Naive thymus-derived CD4-positive, alpha-beta T cell (primary cell): ENCODE measurements at places on chromosomes 3 and 15. TPM values are rescaled to one million over a fixed set of nuclear protein-coding genes. Genes with fewer than 3 reads are reported as not detected.

- H3K4me1 ChIP-seq = no peaks in the 10 kb centered on the region
- no peaks in the 10 kb centered on the region for H3K27me3 ChIP-seq
- no peaks in the 10 kb centered on the region for H3K36me3 ChIP-seq
- no peak for DNase-seq
Observed at GRCh38 chr3:190862209-190863118, at the start of gene GMNC. Gene GMNC (minus strand): TSS chr3:190862694. CDS start chr3:190862615, 79 bp downstream.

- no peaks in the 10 kb centered on the region for H3K4me1 ChIP-seq
- no peak overlapping the region for H3K27ac ChIP-seq
- no peaks in the 10 kb centered on the region for H3K27me3 ChIP-seq
- no peak overlapping the region for H3K4me3 ChIP-seq
- no peaks in the 10 kb centered on the region for H3K36me3 ChIP-seq
- no peak for DNase-seq
Observed at GRCh38 chr3:90015688-90016356, 908.4 kb downstream of the EPHA3 start.

Gene HIGD2B
- 0.21 TPM for polyA plus RNA-seq

DNA sequence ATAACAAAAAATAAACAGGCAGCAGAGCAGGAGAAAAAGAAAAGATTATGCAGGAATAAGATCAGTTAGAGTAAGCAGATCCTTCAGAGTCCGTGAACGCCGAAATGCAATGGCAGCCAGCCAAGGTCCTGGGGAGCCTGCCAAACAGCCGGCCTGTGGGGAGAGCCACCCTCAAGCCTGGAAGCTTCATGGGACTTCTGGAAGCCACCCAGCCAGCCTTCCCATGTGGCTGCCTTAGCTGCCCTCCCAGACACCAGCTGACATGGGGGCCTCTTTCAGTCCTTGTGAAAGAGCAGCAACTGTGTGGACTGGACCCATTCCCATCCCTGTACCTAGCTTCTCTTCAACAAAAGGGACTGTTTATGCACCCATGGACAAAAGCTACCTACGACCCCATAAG, 64.9 kb upstream of the RAD18 start:
- H3K27me3 ChIP-seq = no peaks in the 10 kb centered on the region
- DNase-seq = no peak
- H3K4me3 ChIP-seq = no peak overlapping the region
- no peaks in the 10 kb centered on the region for H3K4me1 ChIP-seq
- no peak overlapping the region for H3K27ac ChIP-seq

Gene NRROS
- 1.3 TPM for polyA plus RNA-seq

Gene CLDN18
- polyA plus RNA-seq = not detected

DNA sequence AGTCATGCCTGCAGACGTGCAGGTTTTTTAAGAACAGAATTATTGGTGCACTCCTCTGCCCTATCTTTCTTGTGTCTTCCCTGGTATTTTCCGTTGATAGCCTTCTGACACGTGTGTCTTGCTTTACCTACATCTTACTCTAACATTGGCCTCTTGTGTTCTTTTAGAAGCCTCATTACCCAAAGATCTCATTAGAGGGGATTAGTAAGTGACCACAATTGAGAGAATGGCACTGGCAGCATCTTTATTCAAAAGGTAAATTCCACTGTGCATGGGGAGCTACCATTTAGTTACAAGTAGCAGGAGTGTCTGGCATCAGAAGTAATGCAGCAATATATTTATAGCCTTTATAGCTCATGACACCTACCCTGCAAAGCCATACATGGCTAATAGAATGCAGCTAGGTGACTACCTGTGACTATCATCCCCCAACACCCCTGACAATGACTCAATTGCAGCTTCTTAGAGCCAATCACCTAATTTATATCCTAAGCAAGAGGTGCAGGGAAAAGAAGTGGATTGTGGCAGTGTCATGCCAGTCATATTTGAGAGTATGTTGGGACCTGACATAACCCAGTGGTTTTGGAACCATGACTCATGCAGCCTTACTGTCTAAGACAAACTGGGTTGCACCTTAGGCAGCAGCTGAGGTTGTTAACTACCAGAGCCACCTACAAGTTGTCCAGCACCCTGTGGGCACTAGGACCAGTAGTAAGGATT, 164.8 kb downstream of the GRM7 start:
- no peaks in the 10 kb centered on the region for H3K4me1 ChIP-seq
- no peak overlapping the region for H3K27ac ChIP-seq
- DNase-seq = no peak
- H3K27me3 ChIP-seq = no peaks in the 10 kb centered on the region

Gene ACKR2
- polyA plus RNA-seq = not detected

DNA sequence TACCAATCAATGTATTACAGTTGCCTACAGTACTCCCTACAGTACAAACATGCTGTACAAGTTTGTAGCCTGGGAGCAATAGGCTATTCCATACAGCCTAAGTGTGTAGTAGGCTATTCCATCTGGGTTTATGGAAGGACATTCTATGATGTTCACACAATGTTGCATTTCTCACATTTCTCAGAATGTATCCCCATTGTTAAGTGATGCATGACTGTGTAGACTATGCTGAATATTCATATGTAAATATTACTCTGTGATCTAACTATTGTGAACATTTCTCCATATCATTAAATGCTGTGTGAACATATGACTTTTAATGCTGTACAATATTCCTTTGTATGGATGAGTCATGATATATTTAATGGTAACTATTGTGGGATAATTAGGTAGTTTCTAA, 139.2 kb upstream of the ADAMTS9 start:
- no peaks in the 10 kb centered on the region for H3K4me1 ChIP-seq
- no peaks in the 10 kb centered on the region for H3K36me3 ChIP-seq
- no peaks in the 10 kb centered on the region for H3K27me3 ChIP-seq
- no peak overlapping the region for H3K4me3 ChIP-seq
- no peak overlapping the region for H3K27ac ChIP-seq
- no peak for DNase-seq

DNA sequence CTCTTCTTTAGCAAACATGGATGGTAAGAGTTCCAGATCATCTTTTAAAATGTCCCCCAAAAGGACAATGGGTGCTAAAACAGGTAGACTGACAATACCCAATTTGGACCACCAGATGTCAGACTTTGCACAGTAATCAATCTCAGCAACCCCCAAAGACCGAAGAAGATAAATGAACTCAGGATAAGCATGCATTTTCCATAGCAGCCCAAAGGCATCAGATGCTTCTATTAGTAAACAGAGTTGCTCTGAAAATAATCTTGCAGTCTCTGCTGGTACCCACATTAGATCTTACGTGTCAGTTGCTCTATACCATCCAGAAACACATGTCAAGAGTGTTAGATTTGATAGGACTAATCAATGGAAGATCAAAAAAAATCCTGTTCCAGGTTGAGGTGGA, 20.6 kb downstream of the MYH15 start:
- H3K4me3 ChIP-seq = no peak overlapping the region
- H3K27ac ChIP-seq = no peak overlapping the region

GRCh38 chr3:52889901-52890300, 7.4 kb downstream of the STIMATE start:
- H3K27me3 ChIP-seq = no peaks in the 10 kb centered on the region
- H3K4me1 ChIP-seq = peaks cover 15% of the 10 kb centered on the region
- no peak overlapping the region for H3K27ac ChIP-seq
- no peaks in the 10 kb centered on the region for H3K36me3 ChIP-seq

Gene KLF13
- polyA plus RNA-seq = 42.4 TPM

DNA sequence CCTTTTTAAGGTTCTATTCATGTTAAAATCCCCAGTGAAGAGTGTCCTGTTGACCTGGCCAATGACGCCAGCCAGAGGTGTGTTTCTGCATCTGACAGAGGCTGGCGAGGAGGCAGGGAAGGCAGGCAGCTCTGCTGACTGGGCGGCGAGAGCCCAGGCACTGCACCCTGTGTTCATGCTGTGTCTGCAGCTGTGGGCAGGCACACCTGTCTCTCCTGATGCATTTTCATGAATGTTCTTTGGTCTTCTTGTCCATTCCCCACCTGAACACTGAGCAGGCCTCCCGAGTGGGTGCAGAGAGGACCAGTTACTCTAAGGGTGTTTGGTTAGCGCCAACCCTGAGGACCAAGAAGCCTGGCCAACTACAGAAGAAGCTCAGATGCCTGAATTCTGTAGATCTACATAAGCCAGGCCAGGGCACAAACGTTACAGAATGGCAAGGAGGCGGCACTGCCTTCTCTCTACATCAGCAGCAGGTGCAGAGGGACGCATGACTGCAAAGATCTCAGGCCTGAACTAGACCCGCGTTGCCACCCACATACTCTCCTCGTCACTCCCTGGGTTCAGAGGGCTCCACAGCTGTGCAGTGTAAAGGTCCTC, 233.7 kb downstream of the OCA2 start:
- H3K4me3 ChIP-seq = no peak overlapping the region
- DNase-seq = no peak
- no peaks in the 10 kb centered on the region for H3K36me3 ChIP-seq
- no peaks in the 10 kb centered on the region for H3K27me3 ChIP-seq

DNA sequence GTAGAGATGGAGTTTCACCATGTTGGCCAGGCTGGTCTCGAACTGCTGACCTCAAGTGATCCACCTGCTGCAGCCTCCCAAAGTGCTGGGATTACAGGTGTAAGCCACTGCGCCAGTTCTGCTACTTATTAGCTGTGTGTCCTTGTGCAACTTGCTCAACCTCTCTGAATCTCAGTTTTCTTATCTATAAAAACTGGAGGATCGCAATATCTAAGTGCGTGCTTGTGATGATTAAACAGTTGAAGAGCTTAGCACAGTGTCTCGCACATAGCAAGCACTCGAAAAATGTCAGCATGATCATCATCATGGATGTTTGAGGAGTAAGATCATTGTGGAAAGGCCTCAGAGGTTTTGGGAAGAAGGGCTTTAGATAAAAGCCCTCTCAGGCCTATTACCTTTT, 10.8 kb downstream of the CLCN2 start:
- H3K4me3 ChIP-seq = no peak overlapping the region
- H3K27me3 ChIP-seq = no peaks in the 10 kb centered on the region
- no peaks in the 10 kb centered on the region for H3K4me1 ChIP-seq

DNA sequence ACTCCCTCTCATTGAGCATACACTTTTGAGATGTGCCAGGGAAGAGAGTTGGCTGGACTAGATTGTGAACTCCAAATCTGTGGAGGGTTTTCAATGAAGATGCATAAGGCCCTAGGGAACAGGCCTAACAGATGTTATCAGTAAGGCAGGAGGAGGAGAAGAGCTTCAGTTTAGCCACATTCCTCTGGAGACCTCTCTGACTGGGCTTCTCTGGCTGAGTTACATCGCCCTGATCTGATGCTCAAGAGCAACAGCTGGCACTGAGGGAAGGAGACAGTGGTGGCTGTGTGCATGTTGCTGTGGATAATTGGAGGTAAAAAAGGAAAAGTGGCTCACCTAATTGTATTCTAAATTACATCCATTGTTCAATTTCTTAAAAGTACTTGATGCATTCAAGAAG, 206.4 kb upstream of the CFAP20DC start:
- DNase-seq = no peak
- no peak overlapping the region for H3K4me3 ChIP-seq
- H3K27ac ChIP-seq = no peak overlapping the region
- H3K4me1 ChIP-seq = no peaks in the 10 kb centered on the region
- no peaks in the 10 kb centered on the region for H3K36me3 ChIP-seq

DNA sequence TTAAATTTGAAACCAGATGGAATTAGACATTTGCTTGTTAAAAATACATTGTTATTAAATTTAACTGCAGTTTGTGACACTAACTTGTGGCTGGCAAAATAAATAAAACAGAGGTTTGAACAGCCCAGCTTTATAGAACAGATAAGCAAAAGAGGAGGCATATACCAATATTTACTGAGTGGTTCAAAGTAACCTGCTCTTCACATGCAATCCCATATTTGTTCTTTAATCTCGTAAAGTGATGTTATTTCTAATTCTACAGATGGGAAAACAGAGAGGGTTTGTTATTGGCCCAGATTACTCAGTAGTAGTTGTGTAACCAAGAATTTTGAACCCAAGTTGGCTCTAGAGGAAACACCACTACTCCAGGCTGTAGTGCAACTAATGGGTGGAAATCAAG, 37.6 kb downstream of the WNT5A start:
- DNase-seq = no peak
- H3K36me3 ChIP-seq = no peaks in the 10 kb centered on the region
- H3K27me3 ChIP-seq = no peaks in the 10 kb centered on the region

- H3K4me3 ChIP-seq = no peak overlapping the region
- no peak overlapping the region for H3K27ac ChIP-seq
- no peak for DNase-seq
- no peaks in the 10 kb centered on the region for H3K36me3 ChIP-seq
- no peaks in the 10 kb centered on the region for H3K4me1 ChIP-seq
Observed at GRCh38 chr3:168047190-168047795, 48.4 kb downstream of the GOLIM4 start.

Gene CADM2
- polyA plus RNA-seq = not detected

DNA sequence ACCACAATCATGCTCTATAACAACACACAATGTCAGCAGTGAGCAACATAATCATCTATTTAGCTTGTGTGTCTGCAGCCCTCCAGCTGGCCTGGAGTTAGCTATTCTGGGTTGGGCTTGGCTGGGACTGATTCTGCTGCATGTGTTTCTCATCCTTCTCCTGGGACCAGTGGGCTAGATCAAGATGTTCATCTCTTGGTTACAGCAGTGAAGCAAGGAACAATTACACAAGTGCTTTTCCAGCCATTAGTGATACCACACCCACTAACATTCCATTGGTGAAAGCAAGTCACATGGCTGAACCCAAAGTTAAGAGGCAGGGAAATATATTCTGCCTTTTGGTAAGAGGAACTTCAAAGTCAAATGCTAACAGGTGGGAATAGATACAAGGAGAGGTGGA, 14.6 kb downstream of the NUDT16 start:
- no peaks in the 10 kb centered on the region for H3K27me3 ChIP-seq
- no peak for DNase-seq
- no peak overlapping the region for H3K4me3 ChIP-seq

GRCh38 chr3:70180664-70181063, 131.8 kb downstream of the MDFIC2 start:
- no peak overlapping the region for H3K4me3 ChIP-seq
- no peaks in the 10 kb centered on the region for H3K4me1 ChIP-seq
- no peak for DNase-seq
- H3K27me3 ChIP-seq = no peaks in the 10 kb centered on the region
- no peak overlapping the region for H3K27ac ChIP-seq

DNA sequence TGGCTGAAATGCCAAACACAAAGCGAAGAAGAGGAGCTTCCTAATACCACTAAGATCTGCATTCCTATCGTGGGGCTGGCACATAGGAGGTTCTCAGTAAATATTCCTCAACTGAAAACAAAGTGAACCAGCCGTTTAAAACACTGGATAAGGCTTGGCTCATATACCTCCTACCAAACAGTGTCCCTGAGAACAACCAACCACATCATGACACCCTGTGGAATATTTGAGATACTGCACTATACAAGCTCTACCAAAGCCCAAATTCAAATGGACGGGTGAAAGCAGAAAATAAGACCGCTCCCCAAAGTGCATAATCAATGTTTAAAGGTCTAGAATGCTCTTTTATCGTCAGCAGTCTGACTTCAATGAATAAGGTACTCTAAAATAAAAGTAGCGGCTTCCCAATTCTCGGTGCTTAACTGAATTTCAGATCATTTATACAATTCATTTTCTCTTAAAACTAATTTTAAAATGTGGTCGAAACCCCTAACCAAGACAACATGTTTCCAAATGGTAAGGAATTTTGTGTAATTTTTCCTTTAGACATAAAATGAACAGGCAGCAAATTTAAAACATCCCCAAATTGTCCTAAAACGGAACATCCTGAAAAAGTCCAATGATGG, 425.8 kb downstream of the ERC2 start:
- H3K4me3 ChIP-seq = no peak overlapping the region
- H3K27ac ChIP-seq = no peak overlapping the region

- H3K27me3 ChIP-seq = no peaks in the 10 kb centered on the region
- H3K4me1 ChIP-seq = no peaks in the 10 kb centered on the region
- no peak overlapping the region for H3K27ac ChIP-seq
- no peaks in the 10 kb centered on the region for H3K36me3 ChIP-seq
- no peak for DNase-seq
Observed at GRCh38 chr3:31713816-31714215, 181.1 kb downstream of the STT3B start.

Gene TNFSF10
- 92.1 TPM for polyA plus RNA-seq
